HS-5 (cell line): ENCODE measurements at places on chromosomes 7 and 10.

GRCh38 chr7:73986158-73986631 lies 41.8 kb upstream of the ELN start:
- DNase-seq: no peak

DNA sequence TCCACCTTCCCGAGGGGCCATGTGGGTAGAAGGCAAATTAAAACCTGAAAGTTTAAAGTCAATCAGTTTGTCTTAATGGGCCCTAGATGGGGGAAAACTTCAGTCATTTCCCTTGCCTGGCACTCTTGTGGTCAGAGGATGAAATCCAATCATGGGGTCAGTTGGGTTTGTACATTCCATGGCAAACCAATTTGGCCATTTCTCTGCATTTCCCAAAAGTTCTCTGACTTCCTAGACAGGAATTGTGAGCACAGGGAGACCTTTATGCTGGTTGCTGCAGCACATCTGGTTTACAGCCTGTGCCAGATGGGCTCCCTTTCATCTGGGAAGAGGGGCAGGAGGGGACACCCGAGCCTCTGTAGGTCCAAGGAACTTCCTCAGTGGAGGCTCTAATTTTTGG lies 113.0 kb downstream of the CYP26A1 start:
- no peak for DNase-seq

GRCh38 chr10:18075881-18076280 lies 64.3 kb upstream of the CACNB2 start:
- no peak for DNase-seq

DNA sequence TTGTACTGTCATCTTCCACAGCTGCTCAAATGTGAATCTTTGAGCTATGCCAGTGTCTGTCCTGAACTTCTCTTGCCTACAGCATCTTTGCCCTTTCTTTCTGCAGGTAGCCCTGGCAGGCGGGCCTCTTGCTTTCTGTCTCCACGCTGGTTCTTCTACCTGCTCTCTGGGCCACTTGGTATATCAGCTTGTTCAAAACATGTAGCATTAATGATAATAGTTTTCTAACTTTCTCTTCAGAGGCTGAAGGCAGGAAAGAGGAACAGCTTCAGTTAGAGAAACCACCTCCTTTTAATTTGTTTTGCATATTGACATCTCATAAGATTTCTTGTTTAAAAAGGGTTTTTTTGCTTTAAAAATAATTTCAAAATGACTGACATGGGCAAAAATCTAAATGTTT lies 923 bp upstream of the FGL2 start:
- DNase-seq: no peak

DNA sequence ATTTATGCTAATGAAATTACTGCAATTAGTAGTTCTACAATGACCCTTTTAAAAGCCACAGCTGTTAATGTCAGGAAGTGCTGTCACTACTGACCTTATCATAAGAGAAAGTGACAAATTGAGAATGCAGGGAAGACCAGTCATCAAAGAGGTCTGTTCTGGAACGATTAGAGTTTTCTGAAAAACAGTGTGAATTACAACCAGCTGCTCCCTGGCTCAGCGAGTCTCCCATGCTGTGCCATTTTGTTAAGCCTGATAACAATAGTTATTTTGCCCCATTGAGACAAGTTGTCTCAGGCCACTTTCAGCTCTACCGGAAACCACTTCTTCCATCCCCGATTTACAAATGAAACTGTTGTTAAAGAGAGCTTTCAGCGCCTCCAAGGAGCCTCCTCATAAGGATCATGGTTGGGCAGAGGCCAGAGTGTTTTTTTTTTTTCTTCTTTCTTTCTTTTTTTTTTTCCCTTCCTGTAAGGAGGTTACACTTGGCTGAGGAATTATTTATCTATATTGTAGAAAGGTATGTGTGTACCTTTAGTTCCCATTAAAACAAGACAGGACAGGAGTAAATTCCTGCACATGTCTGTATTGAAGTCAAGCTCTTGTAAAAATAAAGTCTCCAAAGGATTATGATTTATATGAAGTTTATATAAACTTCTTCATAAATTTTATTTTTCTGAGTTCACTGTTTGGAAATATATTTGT lies 173.6 kb downstream of the CDCA7L start:
- DNase-seq: no peak

DNA sequence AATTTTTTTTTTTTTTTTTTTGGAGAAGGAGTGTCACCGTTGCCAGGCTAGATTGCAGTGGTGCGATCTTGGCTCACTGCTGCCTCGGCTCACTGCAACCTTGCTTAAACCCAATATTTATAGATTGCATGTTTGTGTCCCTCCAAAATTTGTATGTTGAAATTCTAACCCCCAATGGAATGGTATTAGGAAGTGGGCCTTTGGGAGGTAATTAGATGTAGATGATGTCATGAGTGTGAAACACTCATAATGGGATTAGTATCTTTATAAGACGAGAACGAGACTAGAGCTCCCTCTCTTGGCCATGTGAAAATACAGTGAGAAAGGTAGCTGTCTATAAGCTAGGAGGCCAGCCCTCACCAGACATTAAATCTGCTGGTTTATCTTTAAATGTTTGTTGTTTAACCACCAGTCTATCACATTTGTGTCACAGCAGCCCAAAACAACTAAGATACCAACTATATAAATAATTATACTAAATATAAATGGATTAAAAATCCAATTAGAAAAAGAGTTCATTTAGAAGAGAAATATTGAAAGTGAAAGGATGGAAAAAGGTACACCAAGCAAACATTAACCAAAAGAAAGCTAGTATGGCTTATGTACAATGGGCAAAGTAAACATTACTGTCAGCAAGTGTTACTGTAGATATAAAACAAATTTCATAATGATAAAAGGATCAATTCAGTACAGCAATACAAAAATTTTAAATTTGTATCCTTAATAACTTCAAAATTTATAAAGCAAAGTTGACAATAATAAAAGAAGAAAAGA lies 9.3 kb downstream of the TCAF1 start:
- no peak for DNase-seq

GRCh38 chr10:101229266-101230182 lies at the start of gene LBX1:
Gene LBX1, minus strand, starts transcription at chr10:101229463. Its CDS starts 648 bp downstream, at chr10:101228815.
- DNase-seq: no peak

- DNase-seq: no peak
Measured at GRCh38 chr7:92508946-92509345, 19.4 kb downstream of the PEX1 start.

- DNase-seq: no peak
Measured at GRCh38 chr7:66238773-66239466, 33.8 kb downstream of the TPST1 start.

GRCh38 chr10:82980321-82980720 lies 1105.3 kb downstream of the NRG3 start:
- DNase-seq: no peak

DNA sequence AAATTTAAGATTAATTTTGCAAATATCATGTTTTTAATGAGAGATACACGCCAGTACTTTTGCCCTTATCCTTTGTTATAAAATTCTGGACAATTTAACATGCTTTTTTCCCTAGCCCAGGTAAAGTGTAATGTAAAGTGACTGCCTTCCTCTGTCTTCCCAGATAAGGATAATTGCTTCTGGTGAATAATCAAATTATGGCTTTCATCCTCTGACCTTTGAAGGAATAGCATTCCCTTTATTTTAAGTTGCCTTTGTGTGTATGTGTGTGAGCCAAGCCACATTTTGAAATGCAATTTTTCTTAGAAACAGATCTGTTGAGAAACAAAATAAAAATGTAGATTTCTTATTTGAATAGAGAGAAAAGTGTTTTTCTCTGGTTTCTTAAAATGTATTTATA lies 107.5 kb downstream of the ADAM22 start:
- no peak for DNase-seq

- no peak for DNase-seq
Measured at GRCh38 chr10:75007646-75008045, 103.8 kb upstream of the SAMD8 start.

- DNase-seq: no peak
Measured at GRCh38 chr7:75916259-75916658, 1.3 kb downstream of the POR start.

DNA sequence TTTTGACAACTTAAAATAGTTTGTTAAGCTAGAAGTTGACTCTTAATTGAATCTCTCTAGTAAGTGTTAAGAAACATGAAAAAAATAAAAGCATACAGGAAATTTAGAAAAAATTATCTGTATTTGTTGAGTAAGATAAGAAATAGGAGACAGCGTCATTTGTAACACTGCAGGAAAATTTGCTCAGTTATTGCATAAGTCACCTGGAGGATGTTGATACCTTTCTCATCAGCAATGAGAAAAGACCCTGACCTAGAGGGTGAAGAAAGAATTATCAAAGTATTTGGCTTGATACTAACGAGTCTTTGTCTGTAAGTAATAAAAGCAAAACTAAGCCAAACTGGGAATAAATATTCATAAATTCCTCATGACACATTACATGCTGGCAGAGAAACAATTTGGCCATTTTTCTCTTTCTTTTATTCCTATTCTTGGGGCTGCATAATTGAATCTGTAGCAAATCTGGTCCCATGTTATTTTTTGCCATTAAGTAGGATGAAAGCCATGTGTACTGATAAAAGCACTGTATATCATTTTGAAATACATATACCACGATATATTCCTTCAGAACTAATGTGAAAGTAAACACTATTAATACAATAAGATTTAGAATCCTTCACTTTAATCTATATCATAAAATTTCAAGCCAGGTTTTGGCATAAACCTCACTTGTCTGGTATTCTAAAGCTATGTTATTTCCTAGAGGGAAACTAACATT lies 362.8 kb downstream of the THSD7A start:
- DNase-seq: no peak

DNA sequence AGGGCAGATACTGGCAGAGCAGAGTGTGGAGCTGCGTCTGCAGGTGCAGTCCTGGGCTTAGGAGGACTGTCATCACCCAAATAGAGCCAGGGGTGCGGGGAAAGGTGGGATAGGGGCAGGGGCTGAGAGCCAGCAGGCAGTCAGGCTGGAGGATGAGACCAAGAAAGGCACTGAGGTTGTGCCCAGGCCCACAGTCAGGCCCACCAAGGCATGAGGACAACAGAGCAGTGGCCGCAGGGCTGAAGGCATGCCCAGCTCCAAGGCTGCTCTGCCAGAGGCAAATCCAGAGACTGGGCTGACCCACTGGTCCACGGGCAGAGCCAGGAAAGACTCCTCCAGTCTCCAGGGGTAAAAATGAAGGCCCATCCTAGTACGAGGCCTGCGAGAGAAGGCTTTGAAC lies 24.4 kb upstream of the GATAD1 start:
- no peak for DNase-seq

DNA sequence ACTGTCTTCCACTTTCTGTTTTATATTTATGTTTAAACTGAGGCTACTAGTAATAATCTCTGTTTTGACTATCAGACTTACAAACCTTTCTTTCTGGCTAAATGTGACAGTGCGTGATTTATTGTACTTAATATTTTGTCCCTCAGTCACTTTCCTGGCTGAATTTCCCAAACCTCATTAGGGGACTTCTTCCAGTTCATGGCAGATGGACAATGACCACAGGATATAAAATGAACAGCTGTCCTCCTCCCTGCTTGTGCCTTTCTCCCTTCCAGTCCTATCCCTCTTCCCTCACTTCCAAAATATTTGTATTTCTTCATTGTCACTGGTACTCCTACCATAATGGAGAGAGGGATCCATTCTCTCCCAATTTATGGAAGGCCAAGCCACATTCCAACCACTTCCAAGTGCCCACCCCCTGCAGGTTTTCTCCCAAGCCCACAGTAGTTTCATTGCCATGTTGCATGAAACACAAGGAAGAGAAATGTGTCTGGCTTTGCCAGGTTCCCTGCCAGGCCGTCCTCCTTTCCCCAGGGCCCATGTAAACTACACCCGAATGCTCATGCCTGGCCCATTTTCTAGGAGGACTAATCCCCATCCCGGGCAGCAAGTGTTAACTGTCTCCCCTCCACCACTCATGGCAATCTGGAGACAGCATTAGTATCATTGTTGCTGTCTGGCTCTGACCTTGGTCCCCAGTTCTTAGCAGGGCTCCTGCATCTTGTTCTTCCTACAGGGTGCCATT lies 269.5 kb upstream of the SLC26A5 start:
- DNase-seq: no peak

GRCh38 chr7:27834179-27834921 lies 94.4 kb downstream of the TAX1BP1 start:
- no peak for DNase-seq
